Activated naive CD4-positive, alpha-beta T cell treated with Interleukin-2 at 50 U/mL for 16 hours (primary cell): ENCODE measurements at places on chromosomes 5 and 9.

DNA sequence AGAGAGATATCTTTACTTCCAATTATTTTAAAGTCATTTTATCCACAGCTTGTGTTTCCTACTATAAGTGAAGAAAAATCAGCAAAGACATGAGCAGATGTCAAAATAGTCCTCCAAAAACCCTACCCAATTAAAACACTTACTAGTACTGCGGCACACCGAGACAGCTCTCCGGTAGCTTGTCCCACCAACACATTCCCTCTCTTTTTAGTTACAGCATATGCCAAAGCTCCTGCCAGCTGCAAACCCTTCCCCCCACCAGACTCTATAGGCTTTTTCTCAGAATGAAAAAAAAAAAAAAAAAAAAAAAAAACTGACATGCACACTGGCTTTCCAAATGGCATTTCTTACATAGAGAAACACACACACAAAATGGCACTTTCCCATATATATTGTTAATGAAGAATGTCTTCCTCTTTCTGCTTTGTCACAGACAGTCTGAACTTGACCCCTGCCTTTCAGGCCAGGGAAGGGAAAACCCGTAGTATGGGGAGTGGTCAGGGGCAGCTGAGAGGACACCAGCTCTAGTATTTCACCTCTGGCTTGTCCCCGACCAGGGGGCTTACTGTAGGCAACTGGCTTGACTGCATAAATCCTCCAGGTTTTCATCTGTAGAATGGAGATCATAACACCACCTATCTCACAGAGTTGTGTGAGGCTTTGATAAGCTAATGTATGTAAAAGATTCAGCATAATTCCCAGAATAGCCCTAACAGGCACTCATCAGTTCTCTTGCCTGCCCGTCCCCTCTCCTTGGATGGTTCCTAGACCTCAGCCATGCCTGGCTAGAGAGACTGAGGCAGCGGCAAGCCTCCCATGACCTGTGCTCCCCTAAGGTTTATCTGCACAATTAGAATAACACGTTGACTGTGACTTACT is 233.6 kb downstream of the CRB2 start:
- no peak for DNase-seq

- DNase-seq: no peak
These were observed 651.4 kb downstream of the CETN3 start for GRCh38 chr5:89758146-89758545.

DNA sequence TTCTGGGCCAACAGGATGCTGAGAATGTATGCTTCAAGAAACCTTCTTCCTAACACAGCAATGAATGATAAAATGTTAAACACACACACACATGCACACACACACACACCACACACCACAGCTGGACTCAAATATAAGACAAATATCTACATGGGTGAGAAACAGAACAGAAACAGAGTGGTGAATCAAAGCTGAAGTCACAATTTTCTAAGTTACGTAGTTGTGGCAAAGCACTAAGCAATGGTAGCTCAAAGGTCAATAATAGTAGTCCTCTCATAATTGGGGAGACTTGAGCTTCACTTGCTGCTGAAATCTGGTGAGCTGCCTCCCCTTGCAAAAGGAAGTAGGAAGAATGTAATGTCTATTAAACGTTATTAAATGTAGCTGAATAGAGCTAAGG is 33.7 kb upstream of the ITGA1 start:
- DNase-seq: no peak

DNA sequence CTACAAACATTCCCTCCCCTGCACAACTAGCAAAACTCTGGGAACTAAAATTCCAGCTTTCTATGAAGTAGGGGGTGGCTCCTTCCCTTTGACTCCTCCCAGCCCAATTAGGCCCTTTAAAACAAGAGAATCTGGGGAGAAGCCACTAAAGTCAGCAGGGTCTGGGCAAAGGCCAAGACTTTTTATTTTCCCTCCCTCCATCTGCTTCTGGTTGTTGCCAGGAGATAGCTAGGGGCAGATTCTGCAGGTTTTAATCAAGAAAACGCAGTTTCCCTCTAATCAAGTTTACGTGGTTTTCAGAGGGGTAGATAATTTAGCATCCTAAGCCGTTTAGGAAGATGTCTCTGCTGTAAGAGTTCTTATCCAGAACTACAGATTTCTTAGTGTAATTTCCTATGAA is 114.5 kb upstream of the CDH6 start:
- no peak for DNase-seq

DNA sequence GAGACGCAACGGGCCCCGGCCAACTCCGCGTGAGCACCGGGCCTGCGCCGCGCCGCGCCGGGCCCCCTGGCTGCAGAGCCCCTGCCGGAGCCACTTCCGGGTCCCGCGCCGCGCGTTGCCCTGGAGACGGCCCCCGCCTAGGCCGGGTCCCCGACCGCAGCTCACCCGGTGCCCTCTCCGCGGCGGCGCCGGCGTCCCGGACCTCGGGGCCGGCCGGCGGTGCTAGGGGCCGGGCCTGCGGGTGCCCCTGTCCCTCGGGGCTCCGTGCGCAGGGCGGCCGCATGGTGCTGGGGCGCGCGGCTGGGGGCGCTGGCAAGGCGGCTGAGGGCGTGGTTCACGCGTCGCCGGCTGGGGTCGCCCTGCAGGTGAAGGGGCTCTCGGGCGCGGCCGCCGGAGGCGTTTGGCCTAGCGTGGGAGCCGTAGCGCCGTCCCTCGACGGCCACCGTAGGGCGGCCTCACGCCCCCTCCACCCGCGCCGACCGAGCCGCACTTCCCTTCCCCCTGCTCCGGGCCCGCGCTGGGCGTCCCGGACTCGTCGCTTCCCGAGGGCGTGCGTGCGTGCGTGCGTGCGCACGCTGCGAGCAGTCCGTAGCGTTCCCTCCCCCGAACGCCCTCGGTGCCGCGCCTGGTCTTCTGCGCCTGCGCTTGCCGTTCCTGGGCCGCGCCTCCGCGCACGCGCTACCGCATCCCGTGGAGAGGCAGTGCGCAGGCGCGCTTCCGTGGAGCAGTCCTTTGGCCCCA is at the start of gene TMEM250:
TSS of gene TMEM250 (minus strand) at position 556 of the 741 bp plus-strand sequence. CDS start 1,975 bp downstream, outside the sequence.
- peak; percentile 96 for DNase-seq

GRCh38 chr9:138072161-138072842 is 194.7 kb downstream of the CACNA1B start:
- no peak for DNase-seq

GRCh38 chr5:176916337-176916736 is 17.2 kb upstream of the HK3 start:
- DNase-seq: no peak

DNA sequence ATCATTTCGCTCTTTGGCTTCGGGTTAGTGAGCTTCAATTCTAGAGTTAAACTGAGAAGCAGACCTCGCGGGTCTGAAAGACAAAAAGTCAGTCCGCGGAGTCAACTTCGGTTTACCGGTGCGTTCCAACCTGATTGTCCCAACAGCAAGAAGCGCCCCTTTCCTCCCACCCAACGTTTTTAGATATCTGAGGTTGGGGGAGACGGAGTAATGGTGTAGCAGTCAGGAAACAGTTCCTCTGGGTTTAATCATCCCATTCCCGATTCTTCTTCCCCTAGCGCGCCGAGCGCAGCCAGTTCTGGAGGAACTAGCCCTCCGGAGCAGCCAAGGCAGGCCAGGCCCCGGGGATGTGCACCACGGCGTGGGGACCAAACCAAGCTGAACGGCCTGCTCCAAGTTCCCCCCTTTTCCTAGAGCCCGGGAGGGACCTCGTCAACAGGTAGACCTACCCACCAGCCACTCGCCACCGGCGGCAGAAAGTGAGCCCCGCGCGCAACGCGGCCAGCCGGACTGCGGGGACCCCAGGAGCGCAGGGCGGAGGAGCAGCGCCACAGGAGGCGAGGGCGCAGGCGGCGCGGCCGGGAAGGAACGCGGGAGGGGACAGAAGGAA is 622 bp upstream of the ISL1 start:
- DNase-seq: no peak

- no peak for DNase-seq
These were observed 133.3 kb downstream of the MACROH2A1 start for GRCh38 chr5:135265497-135266302.

- DNase-seq: no peak
These were observed 32.3 kb downstream of the UBQLN1 start for GRCh38 chr9:83675466-83675865.
